Germinal center (tissue), 1 donor: ENCODE measurements at places on chromosomes 2 and 18.

- no peak for DNase-seq
Measured at GRCh38 chr2:26251893-26252292, 7.2 kb downstream of the HADHB start.

- no peak for DNase-seq
Measured at GRCh38 chr2:155169317-155169716, 470.8 kb downstream of the KCNJ3 start.

DNA sequence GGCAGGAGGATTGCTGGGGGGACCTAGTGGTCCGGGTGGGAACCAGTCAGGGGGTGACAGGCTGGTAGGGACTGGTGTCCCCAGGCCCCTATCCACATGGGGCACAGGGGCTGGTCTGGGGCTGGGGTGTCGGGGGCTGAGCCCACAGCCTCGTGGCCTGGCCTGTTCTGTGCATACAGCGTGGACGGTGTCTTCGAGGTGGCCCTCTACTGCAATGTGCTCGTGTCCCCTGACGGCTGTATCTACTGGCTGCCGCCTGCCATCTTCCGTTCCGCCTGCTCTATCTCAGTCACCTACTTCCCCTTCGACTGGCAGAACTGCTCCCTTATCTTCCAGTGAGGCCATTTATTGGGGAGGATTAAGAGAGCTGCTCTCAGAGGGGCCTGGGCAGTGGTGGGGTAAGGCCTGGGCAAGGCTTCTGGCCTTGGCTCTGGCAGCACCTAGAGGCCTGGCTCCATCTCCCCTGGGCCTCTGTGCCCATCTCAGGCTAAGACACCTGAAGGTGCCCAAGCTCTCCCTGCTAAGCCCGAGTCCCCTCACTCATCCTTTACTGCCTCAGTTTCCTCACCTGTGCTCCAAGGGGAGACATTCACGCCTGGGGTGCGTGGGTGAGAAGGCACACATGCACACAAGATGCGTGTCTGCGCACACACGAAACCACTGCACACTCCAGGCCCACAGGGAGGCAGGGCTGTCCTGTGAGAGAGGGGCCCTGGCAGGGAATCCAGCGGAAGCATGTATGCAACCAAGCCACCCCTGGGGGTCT, 1.9 kb downstream of the CHRNG start:
- DNase-seq, result no peak

- DNase-seq, result no peak
Measured at GRCh38 chr18:14747513-14748474, at the start of gene ANKRD30B. ANKRD30B (plus strand) TSS chr18:14748172; CDS start chr18:14748420, 248 bp downstream.

DNA sequence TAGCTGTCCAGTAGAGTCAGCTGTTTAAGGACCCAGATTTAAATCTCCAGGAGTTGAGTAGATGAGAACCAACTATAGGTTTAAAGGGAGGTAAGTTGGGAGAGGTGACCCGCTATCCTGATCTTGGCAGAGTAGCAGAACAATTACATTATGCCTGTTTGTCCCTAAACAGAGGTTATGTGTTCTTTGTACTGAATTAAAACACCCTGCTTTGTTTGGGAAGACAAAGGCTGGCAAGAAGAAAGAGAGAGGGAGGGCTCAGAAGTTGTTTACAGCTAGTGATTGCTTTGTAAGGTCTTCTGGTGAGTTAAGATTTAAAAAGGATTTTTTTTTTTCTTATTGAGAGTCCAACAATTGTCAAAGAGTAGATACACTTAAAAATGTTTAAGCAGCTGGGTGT, 37.3 kb downstream of the USP14 start:
- DNase-seq, result no peak

DNA sequence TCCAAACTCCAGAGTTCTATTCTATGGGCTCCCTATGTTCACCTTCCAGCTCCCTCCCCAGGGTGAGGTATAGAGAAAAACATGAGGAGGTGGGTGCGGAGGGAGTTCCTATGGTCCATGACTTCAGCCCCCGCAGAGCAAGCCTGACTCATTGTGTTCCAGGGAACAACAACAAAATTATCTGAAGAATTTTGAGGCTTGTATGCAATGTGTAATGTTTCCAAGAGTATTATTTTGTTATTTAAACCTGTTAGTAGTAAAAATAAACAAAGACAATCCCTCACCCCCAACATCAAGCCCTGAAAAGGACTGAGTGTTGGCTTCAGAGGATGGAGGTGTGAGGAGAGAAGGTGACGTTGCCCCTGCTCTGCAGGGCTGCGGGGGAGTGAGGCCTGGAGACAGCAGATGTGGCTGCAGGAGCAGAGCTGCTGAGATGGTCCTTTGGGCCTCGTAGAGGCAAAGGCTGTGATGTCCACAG, 29.0 kb downstream of the LAMA3 start:
- no peak for DNase-seq

DNA sequence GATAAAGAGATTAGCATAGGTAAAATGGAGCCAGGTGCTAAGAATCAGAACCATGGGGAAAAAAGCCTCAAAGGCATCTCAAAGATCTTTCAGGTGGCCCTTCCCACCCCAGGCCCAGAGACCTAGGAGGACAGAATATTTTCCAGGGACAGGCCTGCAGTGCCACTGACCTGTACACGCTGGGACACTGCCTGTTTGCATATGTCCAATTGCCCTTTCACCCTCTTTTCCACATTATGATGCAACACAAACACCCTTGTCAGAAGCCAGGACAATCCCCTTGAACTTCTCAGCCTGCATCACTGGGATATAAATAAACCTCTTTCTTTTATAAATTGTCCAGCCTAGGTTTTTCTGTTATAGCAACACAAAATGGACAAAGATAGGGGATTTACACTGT, 419.1 kb downstream of the TRIB2 start:
- no peak for DNase-seq

GRCh38 chr18:35473562-35473961, 24.2 kb downstream of the INO80C start:
- DNase-seq, result no peak

GRCh38 chr2:11419781-11420180, 46.2 kb downstream of the E2F6 start:
- DNase-seq, result no peak

- DNase-seq, result no peak
Measured at GRCh38 chr18:36255072-36255698, 42.3 kb upstream of the FHOD3 start.

- DNase-seq, result no peak
Measured at GRCh38 chr2:98458207-98458606, 13.5 kb downstream of the INPP4A start.

GRCh38 chr2:10613263-10613662, 76.5 kb downstream of the NOL10 start:
- no peak for DNase-seq
